ENCODE measurements at places on chromosomes 11 and 22.

- no peak for DNase-seq
Observed at GRCh38 chr11:58933661-58934060, 5.6 kb upstream of the GLYATL1 start.

- no peak for DNase-seq
Observed at GRCh38 chr22:31275018-31275417, 17.3 kb downstream of the PIK3IP1 start.

DNA sequence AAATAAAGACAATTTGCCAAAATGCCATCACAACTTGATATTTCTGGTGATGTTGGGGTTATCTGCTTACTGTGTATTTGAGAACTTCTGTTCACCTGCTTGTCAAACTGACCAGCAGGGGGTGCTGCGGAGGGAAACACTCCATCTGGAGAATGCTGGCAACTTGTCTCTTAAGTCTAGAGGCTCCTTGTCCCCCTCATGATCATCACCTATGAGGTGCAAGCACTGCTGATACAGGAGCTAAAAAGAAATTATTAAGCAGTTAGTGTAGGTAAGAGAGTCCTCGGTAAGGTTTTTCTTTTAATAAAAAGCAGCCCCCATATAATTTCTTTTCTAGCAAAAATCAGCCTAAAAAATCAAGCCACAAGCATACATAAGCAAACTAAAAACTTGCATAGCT, 32.7 kb upstream of the GLYATL1B start:
- DNase-seq, result peak; percentile 61

GRCh38 chr22:37752189-37753087, 55.3 kb upstream of the GCAT start:
- no peak for DNase-seq

GRCh38 chr22:38735465-38736256, 20.1 kb downstream of the SUN2 start:
- no peak for DNase-seq

GRCh38 chr11:73995247-73995646, 12.6 kb upstream of the UCP2 start:
- DNase-seq, result no peak

DNA sequence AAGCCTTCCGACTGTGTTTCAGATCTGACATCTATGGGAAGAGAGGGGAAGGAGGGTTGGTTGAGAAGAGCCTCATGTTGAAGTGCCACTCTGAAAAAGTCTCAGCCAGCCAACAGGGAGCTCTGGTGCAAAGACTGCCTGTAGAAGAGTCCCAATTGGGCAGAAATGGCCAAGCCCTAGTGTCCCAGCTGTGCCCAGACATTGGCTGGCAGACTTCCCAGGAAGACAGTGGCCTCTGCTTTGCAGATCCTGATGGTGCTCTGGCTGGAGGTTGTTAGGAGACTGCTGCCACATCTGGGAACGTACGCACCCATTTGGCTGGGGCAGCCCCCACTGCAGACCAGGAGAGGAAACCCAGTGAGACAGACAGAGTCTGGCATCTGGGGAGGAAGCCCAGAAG, 3.2 kb upstream of the PLA2G3 start:
- DNase-seq, result no peak

DNA sequence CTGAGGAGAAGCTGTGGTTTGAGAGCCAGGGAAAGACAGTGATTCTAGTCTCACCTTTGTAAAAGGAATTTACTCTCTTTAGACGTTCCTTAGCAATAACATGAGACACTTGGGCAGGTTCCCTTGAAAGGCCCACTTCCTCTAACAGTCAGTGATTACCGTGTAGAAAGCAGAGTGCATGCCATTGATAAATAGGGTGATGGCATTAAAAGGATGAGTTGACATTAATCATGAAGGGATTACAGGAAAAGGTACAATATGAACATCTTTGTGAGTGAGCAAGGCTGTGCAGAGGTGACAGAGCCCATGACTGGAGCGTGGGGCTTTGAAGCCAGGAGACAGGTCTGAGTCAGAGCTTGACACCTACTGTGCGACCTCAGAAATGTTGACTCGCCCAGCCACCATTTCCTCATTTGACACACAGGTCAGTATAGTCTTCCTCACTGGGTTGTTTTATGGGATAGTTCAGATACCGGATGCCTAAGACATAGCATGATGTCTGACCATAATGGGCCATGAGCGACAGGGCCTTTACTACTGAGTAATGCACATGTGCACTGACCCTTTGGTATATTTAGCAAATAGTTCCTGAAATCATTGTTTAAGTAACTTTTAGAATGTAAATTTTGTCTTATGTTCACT, 341.7 kb upstream of the MTNR1B start:
- DNase-seq, result no peak

DNA sequence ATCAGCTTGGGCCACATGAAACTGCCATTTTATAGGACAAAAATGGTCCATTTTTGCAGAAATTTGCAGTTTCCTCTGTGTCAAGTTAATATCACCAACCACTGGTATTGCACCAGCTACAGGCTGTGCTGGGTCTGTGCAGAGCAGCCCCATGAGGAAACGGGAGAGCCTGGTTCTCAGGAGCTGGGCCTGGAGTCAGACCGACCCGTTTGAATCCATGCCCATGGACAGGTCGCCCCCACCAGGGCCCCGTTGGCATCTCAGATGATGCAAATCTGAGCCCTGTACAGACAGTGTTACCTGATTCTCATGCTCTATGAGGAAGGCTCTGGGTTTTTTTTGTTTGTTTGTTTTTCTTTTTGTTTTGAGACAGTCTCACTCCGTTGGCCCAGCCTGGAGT, 9.8 kb upstream of the SEC14L6 start:
- no peak for DNase-seq

- no peak for DNase-seq
Observed at GRCh38 chr22:28448625-28449024, 231.0 kb downstream of the TTC28 start.

DNA sequence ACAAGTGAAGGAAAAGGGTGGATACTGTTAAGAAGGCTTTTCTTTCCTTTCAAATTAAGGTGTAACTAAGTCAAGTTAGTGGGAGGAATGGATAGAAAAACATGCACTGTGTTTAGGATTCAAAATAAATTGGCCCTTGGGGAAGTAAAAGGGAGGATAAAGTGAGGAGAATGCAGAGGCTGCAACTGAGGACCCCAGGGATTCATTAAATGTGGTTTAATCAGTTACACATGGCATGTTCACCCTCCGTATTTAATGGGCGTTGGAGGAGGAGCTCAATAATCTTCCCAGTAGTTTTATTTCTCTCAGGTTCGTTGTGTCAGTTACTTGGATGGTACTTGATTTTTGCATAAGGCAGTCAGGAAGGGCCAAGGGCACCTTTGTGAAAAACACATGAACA, 966.3 kb downstream of the JRKL start:
- no peak for DNase-seq

DNA sequence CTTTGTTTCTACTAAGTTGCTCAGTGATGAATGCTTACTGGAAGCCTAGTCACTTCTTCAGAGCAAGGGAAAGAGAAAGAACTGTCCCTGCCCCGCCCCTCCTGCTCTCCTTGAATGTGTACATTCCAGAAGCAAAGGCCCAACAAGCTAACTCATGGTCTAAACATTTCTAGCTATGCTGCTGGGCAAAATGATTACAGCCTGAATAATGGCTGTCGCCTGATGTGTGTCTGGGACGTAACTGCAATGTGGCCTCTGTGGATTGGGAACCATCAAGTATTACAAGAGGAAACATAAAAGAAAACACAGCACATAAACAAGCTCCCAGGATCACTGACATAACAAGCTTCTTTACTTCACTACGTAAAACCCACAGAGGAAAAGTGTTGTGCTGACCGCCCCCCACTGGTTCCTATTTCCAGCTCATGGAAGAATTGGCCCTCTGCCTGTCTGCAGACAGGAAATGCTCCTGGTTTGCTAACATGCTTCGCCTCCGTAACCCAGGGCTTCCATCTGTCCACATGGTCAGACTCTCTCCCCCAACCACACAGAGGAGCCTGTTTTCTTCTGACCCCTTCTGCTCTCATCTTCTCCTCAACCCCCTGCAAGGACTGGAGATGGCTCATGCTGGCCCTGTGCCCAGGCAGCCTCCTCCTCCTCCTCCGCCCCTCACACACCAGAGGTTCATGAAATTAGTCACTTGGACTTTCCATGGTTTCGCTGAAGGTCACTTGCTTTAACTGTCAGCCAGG, 187.2 kb downstream of the MAML2 start:
- peak; percentile 39 for DNase-seq

- DNase-seq, result no peak
Observed at GRCh38 chr11:77276271-77276670, 25.2 kb downstream of the GDPD4 start.

DNA sequence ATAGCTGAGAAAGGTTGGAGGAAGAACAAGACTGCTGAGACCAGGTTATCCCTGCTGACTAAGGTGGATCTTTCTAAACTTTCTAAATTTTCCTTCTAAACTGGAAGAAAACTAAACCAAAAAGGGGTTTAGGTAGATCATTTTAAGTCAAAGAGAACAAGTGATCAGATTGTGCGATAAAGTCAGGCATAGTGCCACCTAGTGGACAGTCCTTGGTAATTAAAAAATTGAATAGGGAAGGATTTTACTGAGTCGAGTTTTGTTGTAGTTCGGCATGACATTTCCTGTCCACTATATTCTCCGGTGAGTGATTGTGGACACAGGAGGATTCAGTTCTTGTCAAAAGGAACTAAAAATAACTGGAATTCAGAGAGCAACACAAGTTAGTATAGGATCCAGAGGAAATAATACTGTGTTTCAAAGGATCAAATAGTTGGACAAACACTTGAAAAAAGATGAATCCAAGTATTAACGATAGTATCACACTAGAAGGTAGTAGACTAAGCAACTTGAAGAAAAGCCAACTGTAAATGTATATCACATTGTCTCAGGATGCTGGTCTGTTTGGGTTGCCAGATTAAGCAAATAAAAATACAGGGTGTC, 1236.4 kb downstream of the FAM181B start:
- DNase-seq, result no peak

DNA sequence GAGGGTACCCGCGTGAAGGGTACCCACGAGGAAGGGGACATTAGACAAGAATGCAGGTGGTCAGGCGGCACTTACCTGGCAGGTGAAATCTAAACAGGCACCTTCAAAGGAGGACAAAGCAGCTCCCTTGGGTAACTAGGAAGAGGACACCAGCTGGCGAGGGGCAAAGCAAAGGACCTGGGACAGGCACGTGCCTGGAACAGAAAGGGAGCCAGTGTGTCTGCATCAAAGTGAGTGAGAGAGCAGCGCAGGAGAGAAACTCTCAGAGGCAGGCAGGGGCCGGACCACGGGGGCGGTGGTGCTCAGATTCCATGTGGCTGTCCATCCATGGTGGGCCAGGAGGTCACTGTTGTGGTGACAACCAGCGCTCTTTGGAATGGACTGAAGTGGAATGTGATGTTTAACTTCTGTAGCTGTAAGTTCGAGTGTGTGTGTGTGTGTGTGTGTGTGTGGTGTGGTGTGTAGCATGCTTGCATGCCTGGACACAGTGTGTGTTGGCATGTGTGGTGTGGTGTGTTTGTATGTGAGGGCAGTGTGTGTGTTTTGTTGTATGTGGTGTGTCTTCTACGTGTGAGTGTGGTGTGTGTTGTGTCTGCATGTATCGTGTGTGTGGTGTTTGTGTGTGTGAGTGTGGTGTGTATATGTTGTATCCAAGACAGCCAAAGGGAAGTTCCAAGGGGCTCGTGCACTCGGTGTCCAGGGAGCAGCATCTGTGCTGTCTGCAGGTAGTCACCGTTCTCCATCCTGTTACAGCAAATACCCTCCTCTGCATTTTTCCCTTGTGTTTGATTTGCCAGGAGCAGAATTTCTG, 86.4 kb downstream of the CDKN1C start:
- DNase-seq, result no peak

DNA sequence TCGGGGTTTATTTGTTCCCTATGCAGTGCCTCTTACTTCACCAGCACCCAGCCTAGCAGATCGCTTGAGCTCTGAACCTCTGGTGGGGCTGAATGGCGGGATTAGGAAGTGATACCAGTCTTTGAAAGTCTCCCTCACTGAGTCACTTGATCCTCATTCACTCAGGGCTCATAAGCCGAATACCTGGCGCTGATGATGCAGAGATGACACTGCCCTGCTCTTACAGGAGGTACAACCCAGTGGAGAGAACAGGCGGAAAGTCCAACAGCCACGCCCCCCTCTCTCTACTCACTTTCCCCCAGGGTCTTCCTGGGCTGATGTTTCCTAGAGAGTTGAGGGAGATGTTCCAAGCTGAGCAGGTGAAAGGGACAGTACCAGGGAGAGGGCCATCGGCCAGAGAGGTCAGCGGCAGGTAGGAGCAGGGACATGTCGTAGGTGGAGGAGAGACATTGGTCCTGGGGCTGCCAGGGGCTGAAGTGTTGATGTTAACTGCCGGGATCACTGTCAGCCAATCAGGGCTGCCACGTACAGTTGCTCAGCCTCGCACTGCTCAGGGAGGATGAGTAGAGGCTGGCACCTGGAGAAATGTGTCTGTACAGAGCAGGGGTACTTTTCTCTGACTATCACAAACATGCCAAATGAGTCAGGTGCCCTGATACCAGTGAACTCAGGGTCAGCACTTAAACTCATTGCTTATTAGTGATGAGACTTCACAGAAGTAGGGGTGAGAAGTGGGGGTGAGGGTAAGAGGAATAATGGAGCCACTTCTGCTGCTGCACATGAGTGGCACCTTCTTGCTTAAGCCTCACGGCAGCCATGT, 9.9 kb upstream of the APOBEC3A start:
- DNase-seq, result no peak

DNA sequence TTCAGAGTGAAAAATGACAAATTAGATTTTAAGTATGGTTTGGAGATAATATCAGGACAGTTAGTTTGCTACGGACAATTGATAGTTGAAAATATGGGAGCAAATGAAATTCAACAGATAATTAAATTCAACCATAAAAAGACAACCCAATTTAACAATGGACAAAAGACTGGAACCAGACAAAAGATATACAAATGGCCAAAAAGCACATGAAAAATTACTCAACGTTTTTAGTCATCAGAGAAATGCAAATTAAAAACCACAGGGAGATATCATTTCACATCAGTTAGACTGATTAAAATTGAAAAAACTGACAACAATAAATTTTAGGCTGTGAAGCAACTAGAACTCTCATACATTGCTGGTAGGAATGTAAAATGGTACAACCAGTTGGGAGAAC, 27.2 kb downstream of the SIK2 start:
- DNase-seq, result no peak

DNA sequence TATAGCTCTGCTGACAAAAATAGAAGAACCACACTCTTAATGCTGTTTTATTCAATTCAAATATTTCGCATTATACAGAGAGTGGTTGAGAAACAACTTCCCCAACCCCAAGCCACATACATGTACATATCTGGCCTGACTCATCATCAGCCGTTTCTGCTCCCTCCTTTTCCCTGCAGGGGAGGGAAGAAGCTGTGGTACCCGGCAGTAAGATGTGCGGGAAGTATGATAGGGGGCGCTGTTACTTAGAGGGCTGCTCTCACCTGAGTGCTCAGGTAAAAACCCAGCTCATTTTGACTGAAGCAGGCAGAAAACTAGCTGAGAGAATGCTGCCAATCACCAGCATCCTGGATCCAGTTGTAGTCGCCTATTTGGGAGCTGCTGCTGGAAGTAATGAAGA, 85.5 kb downstream of the NELL1 start:
- DNase-seq, result no peak

- no peak for DNase-seq
Observed at GRCh38 chr11:70142221-70142875, 60.7 kb upstream of the FADD start.
